ENCODE measurements at places on chromosomes 16 and 17. TPM values are rescaled to one million over a fixed set of nuclear protein-coding genes. Genes with fewer than 3 reads are reported as not detected.

DNA sequence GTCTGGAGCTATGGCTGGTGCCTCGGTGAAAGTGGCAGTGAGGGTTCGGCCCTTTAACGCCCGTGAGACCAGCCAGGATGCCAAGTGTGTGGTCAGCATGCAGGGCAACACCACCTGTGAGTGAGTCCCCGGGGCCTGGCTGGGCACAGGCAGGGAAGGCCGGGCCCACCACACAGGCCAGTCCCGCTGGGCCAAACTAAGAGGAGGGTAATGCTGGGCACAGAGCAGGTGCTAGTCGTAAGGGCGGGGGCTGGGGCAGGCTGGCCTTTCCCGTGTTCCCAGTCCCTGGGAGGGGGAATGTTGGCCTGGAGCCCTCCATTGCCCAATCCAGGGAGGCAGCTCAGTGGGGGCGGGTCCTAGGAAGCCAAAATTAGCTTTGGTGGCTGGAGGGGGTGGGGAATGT lies 2.5 kb downstream of the KIF1C start:
- DNase-seq = no peak

DNA sequence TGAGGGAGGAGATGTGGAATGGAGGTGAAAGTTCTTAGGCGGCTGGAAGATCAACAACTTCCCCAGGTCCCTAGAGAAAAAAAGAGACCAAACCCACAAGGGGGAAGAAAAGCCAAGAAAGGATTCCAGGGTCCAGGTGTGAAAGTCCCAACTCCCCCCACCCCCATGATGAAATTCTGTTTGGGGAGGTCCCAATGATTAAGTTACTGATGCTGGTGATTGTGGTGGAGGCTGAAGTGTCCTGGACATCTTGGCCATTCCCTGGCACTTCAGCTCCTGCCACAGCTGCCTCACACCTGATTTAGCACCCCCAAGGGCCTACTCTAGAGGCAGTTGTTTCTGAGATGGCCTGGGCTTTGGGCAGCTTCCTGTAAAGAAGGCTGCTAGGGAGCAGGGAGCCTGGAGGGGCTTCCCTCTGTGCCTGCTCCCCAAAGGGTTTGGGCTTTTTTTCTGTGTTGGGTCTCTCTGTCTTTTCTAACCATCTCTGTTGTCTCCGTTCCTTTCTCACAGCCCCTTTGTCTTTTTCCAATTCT lies 13.1 kb downstream of the HOXB4 start:
- DNase-seq = no peak

- DNase-seq = no peak
These were observed 31.2 kb downstream of the TMEM238L start for GRCh38 chr17:10772425-10773380.

DNA sequence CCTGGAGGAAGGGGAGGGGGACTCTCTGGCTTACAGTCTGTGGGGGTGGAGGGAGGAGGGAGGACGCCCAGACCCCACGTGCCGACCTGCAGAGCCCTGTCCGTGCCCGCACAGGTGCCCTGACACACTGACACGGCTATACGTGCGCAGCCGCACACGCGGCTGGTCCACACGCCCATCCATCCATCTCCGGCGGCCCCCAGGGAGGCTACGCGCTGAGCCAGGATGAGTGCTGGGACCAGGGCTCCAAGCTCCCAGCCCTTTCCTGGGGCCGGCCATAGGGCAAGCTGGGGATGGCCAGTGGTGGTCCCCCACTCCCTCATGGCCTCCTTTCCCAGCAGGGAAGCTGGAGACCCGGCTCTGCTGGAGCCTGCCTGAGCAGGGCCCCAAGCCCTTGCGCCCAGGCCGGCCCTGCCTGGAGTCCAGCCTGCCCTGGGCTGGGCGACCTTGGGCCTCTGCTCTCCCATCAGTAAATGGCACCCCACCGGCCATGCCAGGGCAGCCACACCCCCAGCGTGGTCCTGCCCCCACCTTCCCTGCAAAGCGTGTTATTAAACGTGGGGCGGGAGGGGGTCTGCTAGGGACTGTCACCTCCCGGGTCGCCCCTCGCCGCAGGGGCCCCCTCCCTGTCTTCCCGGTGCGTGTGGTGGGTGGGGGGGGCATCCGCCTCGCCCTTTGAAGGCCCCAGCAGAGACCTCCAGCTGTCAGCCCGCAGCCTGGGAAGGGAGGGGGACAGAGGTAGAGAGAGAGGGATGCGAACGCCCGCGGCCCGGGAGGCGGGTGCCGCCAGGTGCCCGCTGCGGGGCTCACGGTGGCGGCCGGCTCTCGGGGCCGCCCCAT lies 863 bp downstream of the CASKIN1 start:
- DNase-seq = no peak

- DNase-seq = no peak
These were observed 87.9 kb downstream of the OR1D5 start for GRCh38 chr17:2975469-2975958.

KRT16 gene
- total RNA-seq = not detected

CNGB1 gene
- total RNA-seq = not detected

CHST4 gene
- not detected for total RNA-seq
